ENCODE measurements at places on chromosomes 4 and X.

DNA sequence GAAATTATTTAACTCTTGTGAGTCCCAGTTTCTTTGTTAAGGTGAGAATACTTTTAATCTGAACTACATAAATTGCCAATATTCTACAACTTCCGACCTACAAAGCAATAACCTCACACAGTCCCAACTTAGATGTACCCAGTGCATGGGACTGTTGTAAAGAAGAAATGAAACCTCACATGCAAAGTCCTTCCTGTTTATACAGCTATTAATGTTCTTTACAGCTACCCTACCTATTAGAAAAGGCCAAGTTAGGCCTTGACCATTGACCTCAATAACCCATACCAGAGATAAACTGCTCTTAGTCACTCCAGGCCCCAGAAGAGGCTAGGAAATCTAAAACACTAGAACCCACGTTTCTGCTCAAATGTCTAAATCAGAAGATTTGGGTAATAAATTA lies 920.1 kb upstream of the TENM3 start:
- no peak for DNase-seq

- DNase-seq: no peak
Measured at GRCh38 chr4:125650557-125650956, 335.8 kb downstream of the FAT4 start.

DNA sequence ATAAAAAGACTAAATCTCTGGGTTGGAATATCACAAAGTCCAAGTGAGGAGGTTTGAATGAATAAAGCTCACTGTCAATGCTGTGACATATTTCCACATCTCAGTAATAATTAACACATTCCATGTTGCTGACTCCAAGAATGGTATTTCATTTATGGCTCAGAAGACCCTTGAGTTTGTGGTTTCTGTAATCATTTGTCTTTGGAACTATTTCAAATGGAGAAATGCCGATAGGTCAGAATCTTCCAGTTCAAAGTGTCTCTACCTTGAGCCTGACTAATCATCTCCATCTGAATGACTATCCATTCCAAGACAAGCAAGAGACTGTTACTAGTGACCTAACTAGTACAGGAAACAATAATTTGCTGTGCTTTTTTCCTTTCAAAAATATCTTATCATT lies 24.2 kb upstream of the SLC2A9 start:
- DNase-seq: no peak

DNA sequence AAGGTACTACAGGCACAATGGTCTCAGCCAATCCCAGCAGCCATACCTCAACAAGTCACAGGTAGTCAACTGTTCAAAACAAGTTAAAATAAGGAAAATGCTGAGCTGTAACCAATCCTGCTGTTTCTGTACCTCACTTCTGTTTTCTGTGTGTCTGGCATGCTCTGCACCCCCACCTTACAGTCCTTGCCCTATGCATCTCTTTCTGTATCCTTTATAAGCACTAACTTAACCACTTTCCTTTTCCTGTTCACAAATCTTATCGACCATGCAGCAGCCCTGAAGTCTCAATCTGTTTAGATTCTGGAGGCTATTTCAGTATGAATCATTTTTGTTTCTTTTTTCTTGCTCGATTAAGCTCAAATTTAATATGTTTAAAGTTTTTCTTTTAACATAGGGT lies 12.5 kb upstream of the FAM13A start:
- no peak for DNase-seq

DNA sequence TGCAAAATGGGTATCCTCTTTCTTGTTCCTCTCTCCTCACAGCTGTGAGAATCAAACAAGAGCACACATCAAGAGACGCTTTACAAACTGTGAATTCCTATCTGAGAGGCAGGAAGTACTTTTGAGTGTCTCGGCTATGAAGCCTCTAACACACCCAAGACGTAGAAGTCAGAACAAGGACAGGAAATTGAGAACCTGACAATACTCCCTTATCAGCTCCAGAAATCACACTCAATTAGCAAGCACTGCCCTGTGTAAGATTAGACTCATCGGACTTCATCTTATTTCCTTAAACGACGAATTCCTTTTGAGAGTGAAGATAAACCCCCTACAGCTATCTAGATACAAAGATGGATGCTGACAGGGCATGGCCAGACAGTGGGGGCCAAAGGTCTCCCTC lies 50.7 kb upstream of the CRMP1 start:
- DNase-seq: no peak

GRCh38 chr4:59537246-59537886 lies 1662.8 kb upstream of the ADGRL3 start:
- no peak for DNase-seq

- no peak for DNase-seq
Measured at GRCh38 chr4:156018383-156018782, 64.7 kb upstream of the CTSO start.
